ENCODE measurements at places on chromosomes 4 and X.

GRCh38 chrX:39361736-39362135 is 560.5 kb downstream of the MID1IP1 start:
- no peak for DNase-seq

DNA sequence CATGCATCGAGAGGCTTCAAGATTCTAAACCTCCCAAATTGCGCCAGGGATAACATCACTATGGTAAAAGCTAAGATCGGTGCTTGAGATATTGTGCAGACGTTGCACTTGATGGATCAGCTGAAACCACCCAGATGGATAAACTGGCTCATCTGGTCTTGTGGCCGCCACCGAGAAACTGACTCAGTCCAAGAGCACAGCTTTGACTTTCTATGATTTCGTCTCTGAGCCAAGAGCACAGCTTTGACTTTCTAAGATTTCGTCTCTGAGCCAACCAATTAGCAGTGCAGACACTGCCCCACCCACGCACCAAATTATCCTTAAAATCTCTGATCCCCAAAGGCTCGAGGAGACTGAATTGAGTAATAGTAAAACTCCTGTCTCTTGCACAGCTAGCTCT is 687.2 kb downstream of the FAM133A start:
- no peak for DNase-seq

DNA sequence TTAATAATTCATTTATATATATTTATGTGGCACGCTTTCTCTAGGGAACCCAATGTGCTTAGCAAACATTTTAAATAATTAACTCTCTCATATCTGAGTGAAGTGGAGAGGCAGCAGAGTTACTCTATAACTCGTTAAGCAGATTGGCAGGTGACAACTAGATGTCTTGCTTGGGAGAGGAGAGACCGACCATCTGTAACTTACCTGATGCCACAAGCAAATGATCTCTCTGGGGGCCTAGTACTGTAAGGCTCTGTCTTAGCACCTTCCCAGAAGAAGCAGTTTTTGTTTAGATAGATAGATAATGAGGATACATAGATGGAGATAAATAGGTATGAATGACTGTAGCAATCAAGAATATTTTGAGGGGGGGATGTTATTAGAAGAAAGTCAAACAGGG is 11.9 kb upstream of the SEL1L3 start:
- DNase-seq: no peak

DNA sequence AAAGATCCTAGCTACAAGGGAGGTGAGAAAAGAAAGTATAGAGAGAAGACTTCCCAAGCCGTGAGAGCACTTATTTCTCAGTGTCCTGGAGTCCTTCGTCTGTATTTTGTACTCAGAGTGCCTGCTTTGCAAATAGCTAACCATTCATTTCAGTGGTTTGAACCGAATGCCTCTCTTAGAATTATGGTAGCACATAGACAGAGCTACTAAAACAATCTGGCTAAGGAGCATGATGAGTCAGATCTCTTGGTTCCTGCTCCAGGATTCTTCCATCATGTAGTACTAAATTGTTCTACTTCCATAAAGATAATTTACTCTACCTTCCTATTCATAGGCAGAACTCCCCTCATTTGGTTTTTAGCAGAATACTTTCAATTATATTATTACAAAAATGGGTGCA is 946.6 kb downstream of the STIM2 start:
- DNase-seq: no peak

DNA sequence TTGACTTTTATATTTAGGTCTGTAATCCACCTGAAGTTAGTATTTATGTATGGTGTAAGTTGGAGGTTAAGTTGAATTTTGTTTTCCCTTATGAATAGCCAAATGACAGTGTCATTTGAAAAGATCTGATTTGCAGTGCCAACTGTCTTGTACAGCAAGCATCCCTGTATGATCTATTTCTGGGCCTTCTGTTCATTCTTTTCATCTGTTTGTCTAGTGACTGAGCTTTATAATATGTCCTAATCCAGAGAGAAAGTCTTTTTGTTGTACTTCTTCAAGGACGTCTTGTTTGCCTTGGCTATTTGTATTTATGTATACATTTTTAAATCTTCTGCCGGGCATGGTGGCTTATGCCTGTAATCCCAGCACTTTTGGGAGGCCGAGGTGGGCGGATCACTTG is 39.6 kb downstream of the CDKL5 start:
- DNase-seq: no peak

- DNase-seq: no peak
These were observed 243.3 kb downstream of the SLC7A11 start for GRCh38 chr4:137998666-137999429.

DNA sequence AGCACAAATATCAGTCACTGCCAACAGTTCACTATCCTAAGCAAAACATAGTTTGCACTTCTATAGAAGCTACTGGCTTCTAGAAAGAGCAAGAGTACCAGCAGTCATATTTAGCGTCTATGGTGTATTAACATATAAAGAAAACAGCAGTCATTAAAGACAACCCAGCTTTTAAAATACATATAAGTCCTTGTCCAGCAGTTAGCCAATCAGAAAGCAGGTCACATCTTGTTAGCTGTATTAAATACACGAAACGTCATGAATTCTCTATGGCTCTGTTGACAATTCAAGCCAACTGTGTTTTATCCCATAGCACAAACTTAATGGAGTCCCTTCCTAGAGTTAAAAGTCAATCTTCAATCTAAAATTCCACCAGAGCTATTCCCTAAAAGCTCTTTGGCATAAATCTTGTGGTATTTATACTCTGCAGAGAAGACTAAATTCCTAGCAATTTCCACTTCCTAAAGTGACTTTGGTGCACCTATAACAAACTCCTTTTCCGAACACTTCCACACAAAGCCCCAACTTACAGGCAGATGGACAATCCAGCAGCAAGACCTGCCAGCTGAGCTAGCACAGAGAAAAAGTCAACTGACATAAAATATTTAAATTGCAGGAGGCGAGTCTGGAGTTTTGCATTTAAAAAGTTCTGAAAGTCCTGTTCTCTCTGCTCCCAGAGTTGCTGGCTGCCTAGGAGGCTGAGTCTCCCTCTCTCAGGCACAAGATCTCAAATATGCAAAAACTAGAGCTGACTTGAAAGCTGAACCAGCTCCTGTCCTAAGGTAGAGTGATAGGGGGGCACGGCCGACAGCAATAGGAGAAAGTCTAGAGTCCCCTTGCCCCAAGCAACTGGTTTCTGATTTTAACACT is 1.3 kb downstream of the LDB2 start:
- DNase-seq: no peak

- DNase-seq: no peak
These were observed 30.3 kb downstream of the ABLIM2 start for GRCh38 chr4:8128100-8128856.

DNA sequence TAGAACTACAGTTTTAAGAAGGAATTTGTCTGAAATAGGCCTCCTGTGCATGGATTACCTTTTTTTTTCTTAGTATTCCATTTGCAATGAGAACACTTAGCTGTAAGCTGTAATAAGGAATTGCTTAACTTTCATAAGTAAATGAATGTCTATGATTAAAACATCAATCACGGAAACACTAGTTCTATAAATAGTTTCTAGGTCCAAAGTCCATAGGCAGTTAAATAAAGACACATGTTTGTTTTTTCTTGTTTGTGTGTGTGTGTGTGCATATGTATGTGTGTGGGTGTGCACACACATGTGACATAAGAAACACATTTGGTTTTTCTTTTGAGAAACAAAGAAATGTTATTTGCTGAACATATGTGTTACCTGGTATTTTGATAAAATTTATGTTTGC is 11.2 kb downstream of the GPRIN3 start:
- no peak for DNase-seq

DNA sequence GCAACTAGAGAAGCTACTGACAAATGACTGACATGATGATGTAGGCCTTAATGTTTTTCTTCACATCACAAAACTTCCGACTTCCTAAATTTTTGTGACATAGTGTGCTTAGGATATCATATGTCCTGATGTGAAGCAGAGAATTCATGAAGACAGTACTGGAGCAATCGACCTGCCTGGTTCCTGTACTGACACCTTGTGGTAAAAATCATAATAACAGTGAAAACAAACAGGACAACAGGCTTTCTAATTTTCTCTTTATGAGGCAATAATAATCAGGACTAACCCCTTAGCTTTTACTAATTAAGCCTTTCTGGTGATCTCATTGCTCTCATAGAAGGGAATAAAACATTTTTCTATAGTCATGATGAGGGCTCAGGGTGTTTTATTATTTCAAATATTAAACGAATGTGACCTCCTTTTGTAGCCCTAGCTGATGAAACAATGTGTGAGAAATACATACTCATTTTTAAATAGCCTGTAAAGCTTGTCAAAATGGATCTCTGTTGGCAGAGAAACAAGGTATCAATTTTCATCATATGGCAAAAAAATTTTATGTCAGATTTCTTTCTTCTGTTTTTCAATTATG is 158.4 kb downstream of the TENT5D start:
- no peak for DNase-seq
